ENCODE measurements at places on chromosomes 1 and 21.

GRCh38 chr1:220189750-220190347, 82.4 kb downstream of the RAB3GAP2 start:
- DNase-seq, result no peak

DNA sequence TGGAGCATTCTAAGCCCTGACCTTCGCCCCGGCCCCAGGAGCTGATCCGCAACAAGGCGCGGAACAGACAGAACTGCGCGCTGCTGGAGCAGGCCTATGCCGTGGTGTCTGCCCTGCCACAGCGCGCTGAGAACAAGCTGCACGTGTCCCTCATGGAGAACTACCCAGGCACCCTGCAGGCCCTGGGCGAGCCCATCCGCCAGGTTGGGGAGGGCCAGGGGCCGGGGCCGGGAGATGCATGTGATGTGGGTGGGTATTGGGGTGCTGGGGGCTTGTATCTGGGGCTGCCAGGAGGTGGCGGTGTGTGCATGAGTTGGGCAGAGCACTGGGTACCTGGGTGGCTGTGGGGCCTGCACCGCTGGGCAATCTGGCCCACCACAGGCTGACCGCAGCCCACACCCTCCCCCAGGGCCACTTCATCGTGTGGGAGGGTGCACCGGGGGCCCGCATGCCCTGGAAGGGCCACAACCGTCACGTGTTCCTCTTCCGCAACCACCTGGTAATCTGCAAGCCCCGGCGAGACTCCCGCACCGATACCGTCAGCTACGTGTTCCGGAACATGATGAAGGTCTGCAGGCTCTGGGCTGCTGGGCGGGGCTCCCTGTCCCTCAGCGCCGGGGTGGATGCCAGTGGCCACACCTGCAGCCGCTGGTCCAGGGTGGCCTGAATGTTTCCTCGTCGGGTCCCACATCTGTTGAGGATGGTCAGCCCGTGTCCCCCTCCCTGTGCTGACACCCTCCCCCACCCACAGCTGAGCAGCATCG, 65.8 kb downstream of the TRIM11 start:
- DNase-seq, result peak; percentile 36

GRCh38 chr1:38063616-38064015, 17.0 kb upstream of the POU3F1 start:
- no peak for DNase-seq

DNA sequence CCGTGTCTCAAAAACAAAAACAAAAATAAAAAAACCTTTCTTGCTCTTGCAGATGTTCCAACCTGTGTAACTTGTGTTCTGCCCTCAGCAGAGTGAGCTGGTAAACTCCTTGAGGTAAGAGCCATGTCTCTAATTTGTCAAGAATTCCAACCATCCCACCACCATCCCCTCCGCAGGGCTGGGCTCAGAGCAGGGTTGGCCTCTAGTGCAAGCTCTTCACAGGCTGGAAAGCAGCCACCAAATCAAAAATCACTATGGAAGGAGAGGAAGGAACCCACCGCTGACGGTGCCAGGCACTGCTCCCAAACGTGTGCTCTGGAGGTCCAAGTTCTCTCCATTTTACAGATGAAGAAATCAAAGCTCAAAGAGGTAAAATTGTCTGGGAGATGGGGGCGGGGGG, 9.4 kb downstream of the PLEKHA6 start:
- DNase-seq, result no peak

GRCh38 chr21:42568376-42568775, 54.7 kb downstream of the SLC37A1 start:
- peak; percentile 7 for DNase-seq

GRCh38 chr1:233393926-233394680, 66.6 kb downstream of the MAP3K21 start:
- no peak for DNase-seq

DNA sequence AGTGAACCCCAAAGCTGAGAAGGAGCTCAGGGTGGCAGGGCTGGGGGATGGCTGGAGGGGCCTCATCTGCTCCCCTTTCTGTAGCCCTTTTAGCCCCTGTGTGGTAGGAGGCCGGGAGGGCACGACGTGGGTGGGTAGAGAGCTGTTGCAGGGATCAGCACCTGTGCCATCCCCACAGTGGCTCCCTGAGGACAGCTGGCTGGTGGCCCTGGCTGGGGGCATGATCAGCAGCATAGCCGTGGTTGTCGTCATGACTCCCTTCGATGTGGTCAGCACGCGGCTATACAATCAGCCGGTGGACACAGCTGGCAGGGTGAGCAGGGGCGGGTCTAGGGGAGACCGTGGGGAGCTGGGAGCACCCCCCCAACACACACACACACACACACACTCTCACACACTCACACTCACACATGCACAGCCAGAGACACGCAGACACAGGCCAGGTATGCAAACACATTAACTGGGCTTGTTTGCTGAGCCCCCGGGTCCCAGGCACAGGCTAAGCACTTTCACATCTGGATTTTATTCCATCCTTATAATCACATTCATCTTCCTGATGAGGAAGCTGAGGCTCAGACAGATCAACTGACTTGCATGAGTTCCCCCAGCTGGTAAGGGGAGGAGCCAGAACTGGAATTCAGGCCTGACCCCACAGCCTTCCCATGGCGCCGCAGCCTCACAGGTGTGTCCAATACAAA, 2.5 kb downstream of the SLC25A34 start:
- no peak for DNase-seq

DNA sequence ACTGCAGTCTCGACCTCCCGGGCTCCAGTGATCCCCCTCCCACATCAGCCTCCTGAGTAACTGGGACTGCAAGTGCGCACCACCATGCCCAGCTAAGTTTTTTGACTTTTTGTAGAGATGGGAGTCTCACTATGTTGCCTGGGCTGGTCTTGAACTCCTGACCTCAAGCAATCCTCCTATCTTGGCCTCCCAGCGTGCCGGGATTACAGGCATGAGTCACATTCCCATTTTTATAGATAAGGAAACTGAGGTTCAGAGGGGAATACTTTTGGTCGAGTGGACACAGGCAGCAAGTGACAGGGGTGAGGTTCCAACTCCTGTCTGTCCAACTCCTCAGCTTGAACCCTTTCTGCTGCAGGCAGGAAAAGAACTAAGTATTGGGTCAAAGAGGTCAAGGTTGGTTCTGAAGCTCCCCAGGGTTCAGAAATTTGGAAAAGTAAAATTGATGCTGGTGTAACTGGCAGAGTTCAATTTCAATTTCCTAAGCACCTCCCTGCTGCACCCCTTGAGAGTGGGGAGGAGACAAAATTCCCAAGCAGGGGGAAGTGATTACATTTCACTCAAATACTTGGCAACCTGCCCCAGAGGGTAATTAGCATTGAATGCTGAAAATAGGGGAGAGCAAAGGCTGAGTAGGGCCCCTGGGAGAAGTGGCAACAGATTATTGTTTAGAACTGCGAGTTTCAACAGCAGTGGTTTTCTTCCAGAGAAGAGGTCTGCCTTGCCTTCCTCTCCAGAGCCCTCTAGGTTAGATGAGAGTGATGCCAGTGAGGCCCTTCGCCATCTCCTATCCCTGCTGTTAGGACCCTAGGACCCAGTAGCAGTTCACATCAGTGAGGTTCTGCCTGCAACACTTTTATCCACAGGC, 17.5 kb upstream of the ALPL start:
- no peak for DNase-seq

DNA sequence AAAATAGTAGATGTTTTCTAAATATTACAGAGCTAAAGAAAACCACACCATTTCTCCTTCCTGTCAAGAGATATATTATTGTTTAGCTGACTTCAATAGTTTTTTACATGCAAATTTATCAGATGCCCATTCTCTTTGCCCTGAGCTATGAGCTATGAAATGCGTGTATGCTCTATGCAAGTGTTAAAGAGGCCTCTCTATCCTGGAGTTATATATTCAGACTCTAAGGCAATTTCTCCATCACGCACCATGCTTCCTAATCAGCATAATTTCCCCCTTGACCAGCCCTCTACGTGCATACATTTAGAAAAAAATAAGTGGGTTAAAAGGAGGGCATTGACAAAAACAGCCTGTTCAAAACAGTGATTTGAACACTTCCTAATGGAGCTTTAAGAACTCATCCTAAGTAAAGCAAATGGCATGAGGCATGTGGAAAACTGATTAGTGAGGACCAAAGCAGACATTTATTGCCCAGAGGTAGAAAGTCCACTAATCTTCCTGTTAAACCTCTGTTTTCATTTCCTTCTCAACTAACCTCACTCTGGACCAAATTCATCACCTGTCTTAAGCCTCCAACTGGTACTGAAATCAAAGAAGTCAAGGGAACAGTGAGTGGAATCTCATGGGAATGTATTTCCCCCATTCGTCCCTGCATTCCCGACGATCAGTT, 565.8 kb upstream of the PKN2 start:
- DNase-seq, result no peak

DNA sequence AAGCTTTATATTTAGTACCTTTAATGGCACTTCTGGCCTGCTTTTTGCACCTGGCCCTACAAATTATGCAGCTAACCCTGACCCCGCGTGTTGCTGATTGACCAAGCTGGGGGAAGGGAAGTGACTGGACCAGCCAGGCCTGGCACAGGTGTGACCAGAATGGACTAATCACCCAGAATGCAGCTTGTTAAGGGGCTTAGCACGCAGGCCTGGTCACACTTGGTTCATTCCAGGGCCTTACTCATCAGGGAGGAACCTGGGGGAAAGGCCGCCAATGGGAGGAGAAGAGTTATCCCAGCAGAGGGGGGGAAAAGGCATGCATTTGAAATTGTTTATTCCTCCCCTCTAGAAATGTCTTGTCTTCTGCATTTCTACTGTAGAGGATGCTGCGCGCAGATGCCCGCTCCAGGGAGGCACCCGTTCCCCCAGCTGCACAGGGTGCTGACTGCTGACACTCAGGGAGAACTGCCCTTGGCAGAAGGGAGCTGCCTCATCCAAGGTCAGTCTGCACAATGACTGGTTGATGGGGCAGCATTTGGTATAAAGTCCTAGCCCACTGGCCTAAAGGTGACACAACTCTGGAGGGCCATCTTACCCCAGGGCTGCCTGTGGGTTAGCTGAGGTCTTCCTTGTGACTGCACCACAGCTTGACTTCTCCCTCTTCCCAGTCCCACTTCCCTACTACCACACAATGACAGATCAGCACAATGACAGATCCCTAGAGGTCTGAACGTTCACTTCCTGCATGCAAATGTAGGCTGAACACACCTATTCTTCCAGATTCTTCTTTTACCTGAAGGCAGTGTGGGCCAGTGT, 29.0 kb downstream of the DHCR24 start:
- no peak for DNase-seq

GRCh38 chr1:165787741-165788140, 19.1 kb upstream of the TMCO1 start:
- no peak for DNase-seq

DNA sequence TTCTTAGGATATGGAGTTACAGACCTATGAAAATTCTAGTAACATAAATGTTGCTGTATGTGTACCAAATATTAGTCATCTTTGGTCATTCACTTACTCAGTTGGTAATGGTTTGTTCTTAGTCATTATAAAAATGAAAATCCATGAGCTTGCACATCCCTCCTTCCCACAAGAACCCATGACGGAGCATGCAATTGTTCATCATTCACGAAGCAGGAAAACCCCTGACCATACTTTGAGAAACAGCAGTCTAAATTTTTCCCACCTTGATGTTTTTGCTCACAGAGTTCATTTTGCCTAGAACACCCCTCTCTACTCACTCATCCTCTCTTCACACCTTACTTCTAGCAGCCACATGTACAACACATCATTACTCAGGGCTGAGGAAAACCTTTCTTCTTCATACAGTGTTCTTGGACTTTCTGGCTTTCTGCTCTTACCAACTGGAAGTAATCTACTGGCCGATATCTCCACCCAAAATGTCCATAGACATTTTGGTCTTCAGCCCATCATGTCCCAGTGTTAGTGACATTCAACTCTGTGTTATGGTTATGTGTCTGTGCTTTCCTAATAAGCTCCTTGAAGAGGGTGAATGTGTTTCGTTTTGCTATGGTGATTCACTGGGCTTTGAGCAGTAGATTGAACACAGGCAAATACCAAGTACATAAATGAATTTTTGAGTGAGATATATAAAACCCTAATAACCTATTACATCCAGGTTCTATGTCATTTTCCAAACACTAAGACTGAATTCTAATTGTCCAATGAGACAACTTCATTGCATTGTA, 189.9 kb downstream of the ZC3H11B start:
- DNase-seq, result no peak

DNA sequence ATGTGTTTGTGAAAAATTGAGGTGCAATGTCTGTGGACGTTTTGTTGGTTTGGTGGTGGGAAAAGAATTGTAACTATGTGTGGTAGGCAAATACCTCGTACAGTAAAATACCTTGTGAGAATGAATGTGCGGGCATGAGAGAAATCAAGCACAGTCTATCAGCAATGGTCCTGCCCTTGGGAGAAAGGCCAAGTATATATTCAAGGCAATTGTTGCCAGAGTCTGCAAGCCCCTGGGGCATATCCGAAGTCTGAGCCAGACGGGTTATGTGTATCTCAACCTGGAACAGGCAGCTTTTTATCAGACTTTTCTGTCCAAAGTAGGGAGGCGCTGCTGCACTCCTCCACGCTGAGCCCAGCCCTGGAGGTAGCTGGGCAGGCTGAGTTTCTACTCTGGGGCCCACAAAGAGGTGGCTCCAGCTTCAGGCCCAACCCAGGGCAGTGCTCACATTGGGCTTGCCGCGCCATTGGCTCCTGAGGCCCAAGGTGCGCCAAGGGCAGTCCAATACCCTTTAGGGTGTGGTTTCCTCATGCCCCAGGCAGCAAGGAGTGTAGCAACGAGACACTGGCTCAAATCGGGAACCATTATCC, 9.4 kb upstream of the GNL2 start:
- DNase-seq, result no peak

GRCh38 chr1:8818325-8818775, 910 bp upstream of the RERE start:
- DNase-seq, result no peak

- DNase-seq, result no peak
These were observed 17.7 kb downstream of the MORN1 start for GRCh38 chr1:2373551-2374251.

GRCh38 chr1:201370500-201370899, 7.0 kb downstream of the TNNT2 start:
- DNase-seq, result no peak

- no peak for DNase-seq
These were observed 22.2 kb upstream of the STRIP1 start for GRCh38 chr1:110012100-110012780.

- no peak for DNase-seq
These were observed 40.9 kb downstream of the PTGFRN start for GRCh38 chr1:116950517-116951199.

GRCh38 chr1:223133824-223134435, 9.1 kb downstream of the TLR5 start:
- peak; percentile 84 for DNase-seq

DNA sequence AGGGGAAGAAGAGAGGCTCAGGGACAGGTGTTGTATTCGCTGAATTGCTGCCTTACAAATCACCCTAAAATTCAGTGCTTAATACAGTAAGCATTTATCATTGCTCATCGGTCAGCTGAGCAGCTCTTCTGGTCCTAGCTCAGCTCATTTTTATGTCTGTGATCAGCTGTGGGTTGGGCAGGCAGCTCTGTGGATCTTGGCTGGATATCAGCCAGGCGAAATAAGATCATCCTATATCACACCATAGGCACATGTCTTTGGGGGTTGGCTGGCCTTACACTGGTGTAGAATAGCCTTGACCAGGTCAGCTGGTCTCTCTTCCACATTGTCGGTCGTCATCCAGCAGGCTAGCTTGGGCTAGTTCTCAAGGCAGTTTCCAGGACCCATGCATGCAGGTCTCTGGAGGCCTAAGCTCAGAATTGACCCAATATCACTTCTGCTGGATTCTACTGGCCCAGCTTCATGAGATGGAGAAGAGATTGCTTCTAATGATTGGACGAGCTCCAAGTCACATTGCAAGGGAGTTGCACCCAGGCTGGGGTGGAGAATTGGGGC, 448.6 kb downstream of the KIF26B start:
- no peak for DNase-seq
